ENCODE measurements at places on chromosomes 7 and 10.

- no peak for DNase-seq
Measured at GRCh38 chr7:113424185-113424817, 305.9 kb upstream of the SMIM30 start.

DNA sequence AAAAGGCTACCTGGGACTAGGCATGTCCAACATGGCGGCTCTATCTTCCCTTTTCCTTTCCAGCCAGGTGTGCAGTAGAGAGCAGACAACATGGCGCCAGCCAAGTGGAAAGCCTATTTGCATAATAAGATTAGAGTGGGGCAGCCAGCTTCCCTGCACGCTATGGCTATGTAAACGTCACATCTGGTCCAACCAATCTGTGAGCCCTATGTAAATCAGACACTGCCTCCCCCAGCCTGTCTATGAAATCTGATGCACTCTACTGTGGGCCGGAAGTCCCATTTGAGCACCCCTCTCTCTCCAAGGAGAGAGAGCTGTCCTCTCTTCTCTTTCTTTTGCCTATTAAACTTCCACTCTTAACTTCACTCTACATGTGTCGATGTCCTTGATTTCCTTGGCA, 984.9 kb upstream of the AUTS2 start:
- no peak for DNase-seq

- DNase-seq = no peak
Measured at GRCh38 chr7:25911738-25912607, 240.0 kb upstream of the NFE2L3 start.

DNA sequence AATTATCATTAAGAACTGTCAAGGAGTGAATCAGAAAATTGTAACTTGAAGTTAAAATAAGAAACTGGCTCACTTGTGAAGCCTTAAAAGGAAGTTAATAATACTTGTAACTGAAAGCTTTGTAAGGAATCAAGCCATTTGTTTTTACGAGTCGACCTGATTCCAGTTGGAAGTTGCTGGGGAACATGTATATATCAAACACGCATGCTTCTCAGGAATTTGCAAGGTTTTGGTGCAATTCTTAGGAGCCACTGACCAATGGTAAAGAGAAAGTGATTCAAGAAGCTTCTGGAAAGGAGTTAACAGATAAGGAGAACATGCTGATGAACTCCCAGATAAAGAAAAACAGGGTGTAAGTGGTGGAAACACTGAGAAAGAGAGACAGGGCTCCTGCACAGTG, 56.4 kb downstream of the ETV1 start:
- DNase-seq = no peak

GRCh38 chr7:76252021-76252420, 50.3 kb downstream of the SRRM3 start:
- DNase-seq = no peak

DNA sequence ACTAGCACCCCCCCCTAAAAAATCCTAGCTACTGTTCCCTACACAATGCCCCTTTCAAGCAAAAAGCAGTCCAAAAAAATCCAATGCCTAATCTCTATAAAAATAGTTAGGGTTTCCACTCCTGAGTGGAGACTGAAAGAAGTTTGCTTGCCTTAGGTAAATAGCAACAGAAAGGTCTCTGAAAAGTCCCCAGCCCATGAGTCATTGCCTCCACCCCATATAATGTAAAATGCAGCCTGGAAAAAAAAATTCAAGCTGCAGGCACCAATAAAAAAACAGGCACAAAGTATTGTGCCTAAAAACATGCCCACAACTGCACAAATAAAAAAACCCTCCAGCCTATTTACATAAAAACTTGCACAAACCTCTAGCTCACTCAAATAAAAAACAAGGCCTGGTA, 47.5 kb downstream of the ZNF680 start:
- no peak for DNase-seq

GRCh38 chr7:135792363-135792668, 43.7 kb upstream of the FAM180A start:
- DNase-seq = no peak

DNA sequence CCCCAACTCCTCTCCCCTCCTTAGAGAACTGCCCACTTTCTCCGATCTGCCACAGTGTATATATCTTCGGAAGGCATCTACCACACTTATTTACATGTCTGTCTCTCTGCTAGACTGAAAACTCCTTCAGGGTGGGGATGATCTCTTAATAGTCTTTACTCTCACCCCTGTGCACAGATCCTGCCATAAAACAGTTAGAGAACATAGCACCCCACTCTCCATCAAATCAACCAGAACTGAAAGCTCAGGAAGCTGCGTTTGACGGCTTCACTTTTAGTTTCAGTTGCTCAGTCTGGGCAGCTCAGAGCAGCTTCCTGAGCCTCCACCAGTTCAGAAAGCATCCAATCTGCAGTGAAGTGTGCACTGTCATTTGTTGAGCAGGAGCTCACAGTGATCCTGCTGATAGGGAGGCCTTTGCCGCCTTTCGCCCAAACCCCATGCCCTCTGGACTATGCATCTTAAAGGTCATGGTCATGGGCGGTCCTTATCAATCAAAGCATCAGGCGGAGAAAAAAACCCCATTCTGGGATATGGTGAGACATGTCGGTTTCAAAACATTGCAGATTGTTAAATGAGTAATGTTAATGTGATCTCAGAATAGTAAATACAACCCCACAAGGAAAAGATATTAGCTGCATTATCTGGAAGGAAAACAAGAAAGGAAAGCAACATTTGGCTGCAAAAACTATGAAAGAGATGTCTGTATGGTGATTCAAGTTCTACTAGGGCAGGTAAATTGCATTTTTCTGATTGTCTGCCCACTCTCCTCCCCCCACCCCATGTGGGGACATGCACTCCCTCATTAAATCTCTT, 167.1 kb upstream of the ADO start:
- peak; percentile 91 for DNase-seq

DNA sequence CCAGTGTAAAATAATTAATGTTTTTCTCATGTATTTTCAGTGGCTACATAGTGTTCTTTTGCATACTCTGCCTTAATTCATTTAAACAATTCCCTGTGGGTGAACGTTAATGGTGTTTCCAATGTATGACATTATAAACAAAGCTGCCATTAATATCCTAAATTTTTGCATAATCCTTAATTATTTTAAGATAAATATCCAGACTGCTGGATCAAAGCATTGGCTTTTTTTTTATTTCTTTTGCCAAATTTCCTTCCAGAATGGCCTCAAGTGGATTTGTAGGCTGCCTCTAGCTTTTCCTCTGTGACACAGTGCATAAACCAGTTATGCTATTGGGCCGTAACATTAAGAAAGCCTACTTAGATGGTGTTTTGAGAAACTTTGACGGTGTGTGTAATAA, 29.5 kb downstream of the MCM10 start:
- no peak for DNase-seq

- DNase-seq = no peak
Measured at GRCh38 chr7:29309041-29309854, 114.7 kb downstream of the CHN2 start.

DNA sequence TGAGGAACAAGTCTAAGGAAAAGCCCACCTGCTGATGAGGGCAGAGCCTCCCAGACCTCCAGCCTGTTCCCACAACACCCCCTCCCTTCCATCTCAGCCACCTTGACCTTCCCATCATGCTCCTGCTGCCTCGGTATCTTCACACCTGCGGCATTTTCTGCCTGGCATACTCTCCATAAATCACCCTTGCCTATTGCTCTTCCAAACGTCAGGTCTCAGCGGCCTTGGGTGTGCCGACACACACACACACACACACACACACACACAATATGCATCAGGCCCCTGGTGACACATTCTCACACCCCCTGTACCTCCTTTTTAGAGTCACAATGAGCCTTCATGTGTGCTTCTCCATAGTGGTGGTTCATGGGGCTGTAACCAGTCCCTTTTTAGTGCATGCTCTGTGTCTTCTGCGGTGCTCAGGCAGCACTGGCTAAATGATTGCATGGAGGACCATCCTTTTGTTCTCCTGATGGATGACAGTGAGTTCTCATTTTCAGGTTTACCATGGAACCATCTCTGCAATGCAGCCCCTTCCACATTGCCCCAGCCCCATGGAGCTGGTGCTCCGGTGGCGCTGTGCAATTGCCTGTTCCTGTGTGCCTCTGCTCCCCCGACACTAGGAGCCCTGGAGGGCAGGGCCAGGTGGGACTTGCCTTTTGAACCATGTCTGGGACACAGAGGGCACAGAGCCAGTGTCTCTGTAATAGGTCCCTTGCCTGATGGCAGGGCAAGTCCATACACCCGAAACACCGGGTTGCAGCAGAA, 4.5 kb downstream of the ADIRF start:
- no peak for DNase-seq

DNA sequence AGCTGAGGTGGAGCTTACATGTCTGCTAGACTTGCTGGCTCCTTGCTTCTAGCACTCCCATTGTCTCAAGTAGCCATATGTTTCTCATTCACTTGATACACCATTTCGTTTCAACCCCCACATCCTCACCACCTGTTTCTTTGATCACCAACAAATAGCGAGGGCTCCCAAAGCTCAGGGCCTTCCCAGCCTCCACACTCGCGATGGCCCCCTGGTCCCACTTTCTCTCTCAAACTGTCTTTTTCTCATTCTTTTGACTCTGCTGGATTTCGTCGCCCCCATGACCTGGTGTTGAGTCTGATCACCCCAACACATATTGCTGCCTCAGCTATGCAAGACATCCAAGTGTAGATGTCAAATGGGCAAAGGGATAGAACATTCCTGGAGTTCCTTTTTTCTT, 26.0 kb upstream of the SMNDC1 start:
- no peak for DNase-seq

DNA sequence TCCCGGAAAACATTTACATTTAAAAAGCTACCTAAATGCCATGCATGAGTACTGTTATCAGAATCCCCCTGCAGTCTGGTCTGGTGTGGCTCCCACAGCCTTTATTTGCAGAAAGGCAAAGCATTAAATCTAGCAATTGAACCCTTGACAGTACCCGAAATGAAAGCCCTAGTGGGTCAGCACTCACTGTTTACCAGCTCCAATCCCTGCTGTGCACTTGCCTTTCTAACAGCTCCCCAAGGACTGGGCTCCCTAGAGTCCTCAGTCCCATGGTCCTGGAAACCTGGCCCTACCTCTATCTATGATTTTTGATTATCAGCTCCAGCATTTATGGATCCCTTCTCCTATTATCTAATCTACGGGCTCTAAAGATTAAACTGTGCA, 1.9 kb upstream of the MACC1 start:
- DNase-seq = no peak

GRCh38 chr10:58608826-58609531, 96.3 kb downstream of the BICC1 start:
- DNase-seq = no peak

- no peak for DNase-seq
Measured at GRCh38 chr7:5854738-5855137, 25.9 kb upstream of the OCM start.

- no peak for DNase-seq
Measured at GRCh38 chr7:25777969-25778708, 373.9 kb upstream of the NFE2L3 start.

DNA sequence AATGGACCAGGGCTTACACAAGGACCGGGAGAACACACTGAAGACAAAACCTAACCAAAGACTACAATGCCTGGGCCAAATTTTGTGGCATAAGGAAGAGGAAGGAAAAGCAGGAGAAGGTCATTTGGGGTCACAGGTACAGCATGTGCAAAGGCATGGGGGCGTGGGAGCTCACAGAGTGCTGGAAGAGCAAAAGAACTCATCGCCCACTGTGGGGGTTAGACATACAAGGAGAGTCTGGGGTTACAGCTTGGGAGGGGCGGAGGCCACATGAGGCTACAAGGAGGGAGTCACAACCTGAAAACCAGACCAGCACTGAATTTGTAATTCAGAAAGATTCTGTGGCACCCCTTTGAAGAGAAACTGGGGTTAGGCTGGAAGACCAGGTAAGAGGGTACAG, 9.7 kb downstream of the PUS7 start:
- no peak for DNase-seq

DNA sequence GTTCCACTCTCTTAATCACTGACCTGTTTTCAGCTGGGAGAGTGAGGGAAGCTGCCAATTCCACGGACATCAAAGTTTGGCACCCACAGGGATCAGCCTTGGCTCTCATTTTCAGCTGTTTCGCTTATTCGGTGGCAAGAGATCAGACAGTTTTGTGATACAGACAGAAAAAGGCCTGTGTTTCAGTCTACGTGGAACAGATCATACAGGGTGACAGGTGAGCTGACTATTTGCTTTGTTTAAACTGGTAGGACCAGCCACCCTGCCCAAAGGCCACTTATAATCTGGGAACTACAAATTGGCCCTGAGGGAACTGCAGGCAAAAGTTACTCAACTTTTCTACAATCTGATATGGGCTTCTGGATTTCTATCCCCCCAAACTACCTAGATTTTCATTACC, 128.6 kb downstream of the ZNF467 start:
- DNase-seq = no peak
